ENCODE measurements at places on chromosomes 5 and 9.

DNA sequence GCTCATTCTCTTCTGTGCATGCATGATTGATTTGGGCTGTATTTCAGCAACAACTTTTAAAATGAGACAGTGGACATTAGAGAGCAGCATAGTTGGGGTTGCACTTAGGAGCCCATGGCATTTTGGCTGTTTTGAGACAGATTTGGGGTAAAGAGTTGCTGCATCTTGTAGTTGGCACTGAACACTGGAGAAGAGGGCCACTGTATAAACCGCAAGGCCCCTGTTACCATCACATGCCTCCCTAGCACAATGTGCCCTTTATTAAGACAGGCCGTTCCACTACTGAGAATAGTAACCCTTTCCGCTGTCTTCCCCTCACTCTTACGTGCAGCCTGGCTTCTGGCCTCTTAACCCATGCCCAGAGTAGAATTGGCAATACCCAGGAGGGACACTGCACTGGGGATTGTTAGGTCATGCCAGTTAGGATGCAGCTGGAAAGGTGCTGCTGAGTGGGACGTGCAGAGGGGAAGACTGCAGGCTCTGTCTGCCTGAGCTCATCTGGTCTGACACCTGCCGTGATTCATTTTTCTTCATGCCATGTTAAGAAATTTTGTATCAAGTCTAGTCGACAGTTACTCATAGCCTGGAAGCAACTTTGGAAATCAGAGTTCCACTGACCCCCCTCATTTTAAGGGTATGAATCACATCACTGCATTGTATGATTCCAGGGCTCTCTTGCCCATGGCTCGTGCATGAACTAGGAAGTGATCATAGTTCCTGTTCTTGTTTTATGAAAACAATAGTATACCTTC, 146.9 kb upstream of the DMRT1 start:
- DNase-seq, result no peak

GRCh38 chr5:78482948-78483347, 122.5 kb downstream of the SCAMP1 start:
- no peak for DNase-seq

DNA sequence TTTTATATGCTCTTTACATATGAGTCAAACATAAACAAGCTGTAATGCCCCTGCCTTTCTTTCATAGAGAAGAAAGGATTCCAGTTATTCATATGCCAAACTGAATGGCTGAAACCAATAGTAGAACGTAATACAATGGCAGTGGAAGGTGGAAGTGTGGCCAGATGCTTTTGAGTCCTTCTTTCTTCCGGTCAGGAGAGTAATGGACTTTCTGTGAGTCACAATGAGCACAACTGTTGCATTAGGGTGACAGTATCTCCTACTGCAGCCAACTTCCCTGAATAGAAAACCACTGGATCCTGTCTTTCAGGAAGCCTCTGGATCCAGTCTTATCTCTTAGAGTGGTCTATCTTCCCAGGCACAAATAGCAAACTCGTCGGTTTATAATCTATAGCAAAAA, 855.2 kb downstream of the MAT2B start:
- no peak for DNase-seq

DNA sequence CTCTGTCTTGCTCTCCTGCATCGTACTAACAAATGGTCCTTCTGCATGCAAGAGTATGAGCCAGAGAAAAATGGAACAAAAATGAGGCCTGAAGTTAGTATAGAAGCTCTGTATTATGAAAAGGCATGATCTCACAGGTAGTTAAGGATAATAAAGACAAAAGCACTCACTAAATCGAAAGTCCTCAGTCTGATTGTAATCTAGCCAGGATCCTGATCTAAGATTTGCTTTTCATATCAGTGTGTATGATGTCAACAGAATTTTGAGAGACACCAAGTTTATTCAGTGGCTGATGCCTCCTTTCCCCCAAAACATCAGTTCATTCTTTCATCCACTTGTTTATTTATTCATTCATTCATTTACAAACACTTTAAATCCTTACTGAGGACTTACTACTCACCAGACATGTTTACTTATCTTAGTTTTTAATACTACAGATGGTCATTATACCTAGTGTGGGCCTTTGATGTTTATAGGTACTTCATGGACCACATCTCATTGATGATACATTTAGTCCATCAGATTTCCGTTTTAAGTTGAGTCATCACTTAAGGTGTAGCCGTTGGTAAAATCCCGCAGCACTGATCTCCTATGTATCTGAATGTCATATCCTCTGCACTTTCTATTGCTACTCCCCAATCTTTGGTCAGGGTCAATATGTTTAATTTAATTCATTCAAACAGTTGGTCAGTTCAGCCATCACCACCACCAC, 105.2 kb upstream of the DHFR start:
- no peak for DNase-seq

- no peak for DNase-seq
Observed at GRCh38 chr9:37554318-37554717, 21.9 kb downstream of the FBXO10 start.

- DNase-seq, result no peak
Observed at GRCh38 chr5:177198738-177199137, 65.2 kb downstream of the NSD1 start.

GRCh38 chr5:107796797-107797196, 126.1 kb upstream of the EFNA5 start:
- DNase-seq, result no peak

DNA sequence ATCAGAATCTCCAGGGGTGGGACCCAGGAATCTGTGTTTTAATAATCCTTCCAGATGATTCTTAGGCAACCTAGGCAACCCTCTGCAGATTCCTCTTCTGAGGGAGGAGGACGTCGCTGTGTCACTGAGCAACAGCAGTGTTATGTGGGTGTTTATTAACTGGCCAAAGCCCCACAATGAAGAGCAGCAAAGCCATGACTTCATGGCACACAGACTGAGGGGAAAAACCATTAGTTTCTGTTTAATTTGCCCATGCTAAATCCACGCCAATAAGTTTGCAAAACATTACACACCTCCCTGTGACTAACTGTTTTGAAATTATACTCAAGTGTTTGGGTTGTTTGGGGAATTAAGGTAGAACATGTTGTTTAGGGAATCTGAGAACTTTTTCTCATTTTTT, 83.7 kb upstream of the TMED7 start:
- DNase-seq, result no peak

- DNase-seq, result no peak
Observed at GRCh38 chr5:180668835-180669596, 19.6 kb upstream of the FLT4 start.

DNA sequence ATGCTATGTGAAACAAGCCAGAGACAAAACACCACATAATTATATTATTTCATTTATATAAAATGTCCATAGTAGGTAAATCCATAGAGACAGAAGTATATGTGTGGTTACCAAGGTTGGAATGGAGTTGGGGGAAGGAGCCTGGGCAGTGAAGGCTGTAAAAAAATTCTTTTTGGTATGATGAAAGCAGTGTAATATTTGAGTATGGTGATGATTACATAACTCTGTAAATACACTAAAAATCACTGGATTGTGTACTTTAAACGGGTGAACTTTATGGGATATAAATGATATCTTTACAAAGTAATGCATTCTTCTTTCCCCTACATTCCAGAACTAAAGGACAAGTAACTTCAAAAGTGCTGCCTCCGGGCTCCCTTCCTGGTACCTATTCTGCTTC, 155.8 kb downstream of the SH3GL2 start:
- DNase-seq, result no peak

DNA sequence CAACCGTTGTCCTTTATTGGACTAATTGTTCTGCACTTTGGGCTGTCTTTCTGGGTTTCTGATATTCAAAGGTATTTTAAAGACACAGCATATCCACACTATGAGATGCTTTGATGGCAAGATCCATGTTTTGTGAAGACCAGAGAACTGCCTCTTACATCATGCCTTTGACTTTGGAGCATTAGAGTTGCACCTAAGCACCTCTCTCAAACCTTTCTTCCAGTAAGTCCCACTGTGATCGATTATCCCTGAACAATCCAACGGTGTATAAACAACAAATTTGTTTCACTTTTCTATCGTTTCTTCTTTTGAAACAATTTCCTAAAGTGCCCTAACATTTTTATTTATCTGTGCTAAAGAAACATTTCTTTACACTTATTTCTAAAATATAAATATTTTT, 144.4 kb downstream of the KCTD16 start:
- DNase-seq, result no peak

- DNase-seq, result no peak
Observed at GRCh38 chr9:128882677-128883603, 1.0 kb downstream of the LRRC8A start.

GRCh38 chr5:96016216-96016615, 54.6 kb upstream of the ELL2 start:
- no peak for DNase-seq

GRCh38 chr9:13143281-13143680, 136.2 kb downstream of the MPDZ start:
- no peak for DNase-seq

- no peak for DNase-seq
Observed at GRCh38 chr9:5608298-5609225, 20.3 kb upstream of the RIC1 start.

DNA sequence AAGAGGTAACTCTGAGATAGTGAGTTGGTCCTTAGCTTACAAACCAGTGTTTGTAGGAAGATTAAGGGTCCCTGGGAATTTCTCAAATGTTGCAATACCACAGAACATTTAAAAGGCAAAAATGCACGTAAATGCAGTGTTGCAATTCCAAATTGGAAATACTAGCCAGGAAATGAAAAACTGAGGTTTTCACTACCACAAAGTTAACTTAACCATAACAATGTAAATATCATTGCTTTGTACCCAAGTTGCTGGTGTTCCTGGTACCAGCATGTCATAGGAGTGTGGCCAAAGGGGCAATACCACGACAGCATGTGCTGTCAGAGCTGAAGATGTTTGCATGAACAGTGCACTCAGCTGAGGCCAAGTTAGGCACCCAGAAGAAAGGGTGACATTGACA, 382.9 kb downstream of the GLIS3 start:
- DNase-seq, result no peak

DNA sequence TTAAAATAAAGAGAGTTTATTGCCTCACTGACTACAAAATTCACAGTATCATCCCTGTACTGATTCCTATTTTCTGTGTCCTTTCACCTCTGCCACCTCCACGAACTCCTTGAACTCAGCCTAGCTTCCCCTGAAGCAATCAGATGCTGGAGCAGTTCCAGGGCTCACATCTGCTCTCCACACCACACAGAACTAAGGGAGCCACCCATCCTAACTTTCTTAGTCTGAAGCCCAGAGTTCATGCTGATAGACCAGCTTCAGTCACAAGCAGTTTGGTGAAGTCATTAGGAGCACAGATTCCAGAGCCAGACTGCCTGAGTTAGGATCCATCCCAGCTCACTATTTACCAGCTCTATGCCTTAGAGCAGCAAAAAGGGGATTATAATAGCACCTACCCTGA, 15.6 kb upstream of the EPB41L4A start:
- DNase-seq, result no peak

- no peak for DNase-seq
Observed at GRCh38 chr5:66498791-66499207, 97.4 kb upstream of the MAST4 start.

GRCh38 chr9:25678147-25678666, at the start of gene TUSC1:
Gene TUSC1 (minus strand): TSS chr9:25678444. CDS start chr9:25678312, 132 bp downstream.
- peak; percentile 5 for DNase-seq

DNA sequence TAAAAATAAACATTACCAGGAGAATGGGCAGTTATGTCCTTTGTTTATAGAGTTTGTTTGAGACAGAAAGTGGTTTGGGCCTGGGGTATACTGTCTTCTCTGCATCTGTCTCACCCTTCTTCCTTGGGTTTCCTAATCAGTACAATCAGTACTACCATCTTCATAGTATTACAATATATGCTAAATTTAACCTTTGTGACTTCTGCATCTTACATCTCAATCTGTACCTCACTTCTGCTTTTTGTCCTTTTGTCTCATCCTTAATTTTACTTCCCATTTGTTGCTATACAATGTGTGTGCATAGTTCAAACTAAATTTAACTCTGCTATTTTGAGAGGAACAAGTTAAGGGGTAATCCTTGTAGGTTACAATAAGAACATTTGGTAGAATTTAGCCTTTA, 19.6 kb downstream of the FBXO38 start:
- no peak for DNase-seq

GRCh38 chr9:134213508-134213850, 49.1 kb upstream of the RNU6ATAC start:
- no peak for DNase-seq

GRCh38 chr5:134227259-134227658, 1.4 kb upstream of the PPP2CA start:
- peak; percentile 5 for DNase-seq

- no peak for DNase-seq
Observed at GRCh38 chr5:143533978-143534760, 130.7 kb upstream of the NR3C1 start.

- DNase-seq, result no peak
Observed at GRCh38 chr5:6675784-6676491, 37.3 kb upstream of the TENT4A start.

DNA sequence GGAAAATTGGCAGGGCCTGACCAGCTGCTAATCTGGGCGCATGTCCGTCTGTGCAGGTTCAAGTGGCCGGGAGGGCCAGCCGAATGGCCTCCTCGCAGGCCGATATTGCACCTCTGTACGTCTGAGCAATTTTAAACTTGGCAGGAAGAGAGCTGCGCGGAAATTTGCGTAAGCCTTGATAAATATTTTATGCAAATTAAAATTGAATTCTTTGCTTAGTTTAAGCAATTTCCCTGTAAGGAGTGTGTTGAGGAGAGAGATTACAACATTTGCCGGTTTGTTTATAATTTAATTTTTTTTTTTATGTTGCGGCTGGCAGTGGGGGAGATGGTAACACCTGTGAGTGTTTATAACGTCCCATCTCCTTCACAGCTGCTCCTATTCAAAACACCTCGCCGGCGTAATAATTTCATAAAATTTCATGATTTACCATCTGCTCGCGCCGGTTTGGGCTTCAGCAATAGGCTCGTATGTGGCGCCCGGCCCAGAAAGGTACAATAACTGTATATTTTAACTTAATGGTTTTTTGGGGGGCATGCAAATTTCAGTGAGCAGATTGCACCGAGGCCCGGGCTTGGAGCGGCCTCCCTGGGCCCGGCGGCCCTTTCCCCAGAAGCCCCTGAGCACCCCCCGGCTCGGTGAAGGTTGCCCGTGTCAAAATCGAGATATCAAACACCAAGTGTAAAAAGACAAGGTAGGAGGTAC, 269.4 kb upstream of the MVB12B start:
- no peak for DNase-seq

GRCh38 chr5:113218906-113219517, 215.8 kb downstream of the TSSK1B start:
- no peak for DNase-seq

DNA sequence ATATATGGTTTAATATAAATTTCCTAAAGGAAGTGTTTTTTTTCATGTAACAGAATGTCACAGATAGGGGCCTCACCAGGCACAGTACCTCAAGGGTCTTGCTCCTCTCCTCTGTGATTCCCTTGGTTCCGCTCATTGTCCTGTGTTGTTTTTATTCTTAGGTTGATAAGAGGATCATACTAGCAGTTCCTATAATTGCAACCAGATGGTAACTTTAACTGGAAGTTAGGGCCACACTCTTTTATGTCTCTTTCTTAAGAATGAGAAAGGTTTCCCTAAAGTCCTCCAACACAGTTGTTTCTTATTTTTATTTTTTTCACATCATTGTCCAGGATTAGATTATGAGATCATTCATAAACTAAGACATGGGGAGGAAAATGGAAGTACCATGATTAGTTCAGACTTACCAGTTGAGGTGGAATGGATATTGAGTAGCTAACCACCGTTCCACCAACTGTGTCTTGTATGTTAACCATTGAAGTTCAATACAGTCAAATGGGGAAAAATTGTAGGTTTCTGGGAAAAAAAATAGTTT, 41.1 kb downstream of the FAM174A start:
- no peak for DNase-seq

GRCh38 chr9:10173561-10173960, 439.2 kb downstream of the PTPRD start:
- no peak for DNase-seq

- no peak for DNase-seq
Observed at GRCh38 chr9:86903734-86904085, 43.6 kb downstream of the GAS1 start.
